ENCODE measurements at places on chromosomes 3 and 15. TPM values are rescaled to one million over a fixed set of nuclear protein-coding genes. Genes with fewer than 3 reads are reported as not detected.

Gene UACA
- total RNA-seq, result 5.2 TPM

Gene DAZL
- total RNA-seq, result 0.51 TPM

DNA sequence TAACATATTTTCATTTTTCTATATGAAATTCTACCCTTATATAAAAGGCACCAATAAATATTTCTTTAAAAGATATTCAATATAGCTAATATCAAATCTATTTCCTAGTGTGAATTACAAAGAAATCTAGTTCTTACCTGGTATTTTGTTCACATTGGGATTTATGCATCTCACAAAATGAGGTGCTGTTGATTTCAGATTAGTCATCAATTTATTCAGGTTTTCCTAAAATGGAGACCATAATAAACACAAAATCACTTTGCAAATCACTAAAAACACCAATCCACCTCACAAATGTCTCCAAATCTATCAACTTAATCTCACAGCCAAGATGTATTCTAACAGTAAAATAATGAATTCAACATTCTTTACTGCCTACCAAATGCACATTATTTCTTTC lies 51.2 kb downstream of the MYH15 start:
- no peak for DNase-seq

- DNase-seq, result no peak
Observed at GRCh38 chr15:48510976-48511375, 134.5 kb downstream of the FBN1 start.

GRCh38 chr3:116254541-116254940 lies 190.7 kb downstream of the LSAMP start:
- no peak for DNase-seq
